ENCODE measurements at places on chromosomes 1 and 21.

DNA sequence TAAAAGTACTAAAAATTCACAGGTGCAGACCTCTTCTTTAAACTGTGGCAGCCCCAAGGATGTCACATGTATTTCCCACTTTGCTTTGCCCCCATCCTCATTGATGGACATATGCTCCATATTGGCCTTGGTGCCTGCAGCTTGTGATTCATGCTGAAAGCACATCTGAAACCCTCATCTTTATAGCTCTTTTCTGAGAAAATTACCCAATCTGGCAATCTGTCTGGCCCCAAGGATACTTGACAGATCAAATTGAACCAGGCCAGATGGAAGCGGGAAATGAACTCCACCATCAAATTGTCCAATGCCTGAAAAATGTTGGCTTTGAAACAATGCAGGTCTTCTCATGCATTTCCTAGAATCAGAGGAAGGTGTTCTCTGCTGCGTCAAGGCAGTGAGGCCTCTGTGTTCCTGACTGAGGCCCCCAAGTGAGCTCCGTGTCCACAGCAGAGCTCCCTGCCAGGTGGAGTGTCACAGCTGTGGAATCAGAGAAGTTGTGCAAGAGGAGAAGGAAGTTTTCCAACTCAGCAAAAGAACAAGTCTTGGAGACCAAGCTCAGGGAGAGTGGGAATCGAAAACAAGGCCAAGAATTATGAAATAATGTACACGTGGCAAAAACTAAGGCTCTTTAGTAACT is 323.7 kb downstream of the PLPP3 start:
- DNase-seq, result peak; percentile 19

GRCh38 chr21:44677881-44678280 is 4.1 kb downstream of the KRTAP12-1 start:
- DNase-seq, result no peak

GRCh38 chr1:158972841-158973240 is 36.9 kb upstream of the IFI16 start:
- peak; percentile 47 for DNase-seq

- DNase-seq, result no peak
Measured at GRCh38 chr1:219359126-219359525, 185.4 kb downstream of the LYPLAL1 start.

GRCh38 chr1:6041432-6042062 is 4.1 kb upstream of the KCNAB2 start:
- peak; percentile 22 for DNase-seq

DNA sequence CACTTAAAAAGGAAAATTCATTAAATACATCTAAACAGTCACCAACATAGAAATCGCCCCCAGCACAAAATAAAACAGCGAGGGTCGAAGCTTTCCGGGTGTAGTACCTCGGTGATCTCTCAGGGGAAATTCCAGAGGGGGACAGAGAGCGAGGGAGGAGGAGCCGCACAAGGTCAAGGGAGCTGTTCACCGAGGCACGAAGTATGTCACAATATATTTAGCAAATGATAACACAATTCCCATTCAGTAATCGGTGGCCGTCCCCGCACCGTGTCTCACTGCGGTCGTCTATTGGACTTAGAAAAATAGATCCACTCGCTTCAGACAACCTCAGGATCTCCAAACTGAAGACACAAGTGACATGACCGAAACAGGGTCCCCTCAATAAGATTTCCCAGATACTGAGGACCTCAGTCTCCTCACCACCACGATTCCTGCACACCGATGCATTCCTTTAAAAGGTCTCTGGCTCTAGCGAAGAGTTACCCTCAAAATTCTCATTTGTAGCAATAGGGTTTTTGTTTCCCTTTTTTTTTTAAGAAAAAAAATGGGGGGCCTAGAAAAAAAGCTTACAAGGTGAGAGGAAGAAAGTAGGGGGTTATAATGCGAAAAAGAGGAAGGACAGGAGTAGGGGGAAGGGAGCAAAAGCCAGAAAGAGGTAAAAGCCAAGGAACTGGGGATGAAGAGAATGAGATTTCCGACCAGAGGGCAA is 1.1 kb downstream of the LPGAT1 start:
- peak; percentile 22 for DNase-seq

GRCh38 chr1:67791686-67792085 is 41.6 kb downstream of the GNG12 start:
- peak; percentile 97 for DNase-seq

DNA sequence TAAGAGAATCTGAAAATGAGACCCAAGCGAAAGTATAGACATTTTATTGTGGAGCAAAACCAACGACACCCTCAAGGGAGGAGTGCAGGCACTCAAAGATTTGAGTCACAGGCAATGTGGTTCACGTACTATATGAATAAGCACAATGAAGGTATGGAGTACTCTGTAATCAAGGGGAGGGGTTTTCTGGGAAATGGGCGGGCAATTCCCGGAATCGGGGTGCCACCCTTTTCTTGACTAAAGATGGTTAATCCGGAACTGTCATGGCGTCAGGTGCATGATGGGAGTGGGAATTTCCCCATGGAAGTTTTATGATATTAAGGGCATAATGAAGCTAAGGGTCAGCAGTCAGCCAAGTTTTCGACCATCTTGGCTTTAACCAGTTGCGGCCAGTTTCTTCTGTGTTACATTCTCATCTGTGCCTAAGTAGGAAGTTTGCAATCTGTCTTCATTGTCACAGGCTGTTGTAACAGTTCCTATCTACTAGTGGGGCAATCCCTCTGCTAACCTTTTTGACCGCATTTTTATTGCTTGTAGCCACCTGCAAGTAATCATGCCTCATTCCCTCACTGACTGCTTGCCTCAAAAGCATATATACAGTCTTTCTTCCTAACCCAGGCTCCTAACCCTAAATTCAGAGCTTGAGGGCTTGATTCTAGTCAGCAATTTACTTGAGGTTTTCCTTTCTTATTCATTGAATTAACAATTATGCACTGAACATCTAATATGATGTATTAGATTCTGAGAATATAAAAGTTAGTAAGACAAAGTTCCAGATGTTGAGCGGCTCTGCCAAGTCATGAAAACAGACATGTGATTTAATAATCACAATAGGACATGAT is 775 bp upstream of the AIM2 start:
- no peak for DNase-seq

DNA sequence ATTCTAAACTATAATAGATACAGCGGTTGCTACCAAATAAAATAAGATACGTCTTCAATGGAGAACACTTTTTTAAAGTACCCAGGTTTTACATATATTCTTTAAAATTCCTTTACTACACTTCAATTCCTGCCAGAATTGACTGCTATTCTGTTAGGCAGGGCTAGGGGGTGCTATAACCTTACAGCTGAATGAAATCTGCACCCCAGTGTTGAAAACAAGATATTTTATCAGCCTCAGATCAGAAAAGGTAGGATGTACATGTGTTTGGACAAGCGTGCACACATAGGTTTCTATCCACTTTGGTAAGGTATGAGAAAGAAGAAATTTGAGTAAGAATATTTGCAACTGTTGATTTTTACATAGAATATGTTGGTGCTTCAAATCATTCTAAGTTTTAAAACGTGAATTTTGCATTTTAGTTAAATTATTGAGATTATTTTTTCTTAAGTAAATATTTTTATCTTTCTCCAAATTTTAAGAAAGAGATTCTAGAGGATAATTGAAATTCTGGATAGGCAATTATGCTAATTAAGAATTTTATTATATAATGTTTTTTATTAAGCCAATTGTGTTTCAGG is 490.8 kb upstream of the ADGRL4 start:
- DNase-seq, result peak; percentile 28

DNA sequence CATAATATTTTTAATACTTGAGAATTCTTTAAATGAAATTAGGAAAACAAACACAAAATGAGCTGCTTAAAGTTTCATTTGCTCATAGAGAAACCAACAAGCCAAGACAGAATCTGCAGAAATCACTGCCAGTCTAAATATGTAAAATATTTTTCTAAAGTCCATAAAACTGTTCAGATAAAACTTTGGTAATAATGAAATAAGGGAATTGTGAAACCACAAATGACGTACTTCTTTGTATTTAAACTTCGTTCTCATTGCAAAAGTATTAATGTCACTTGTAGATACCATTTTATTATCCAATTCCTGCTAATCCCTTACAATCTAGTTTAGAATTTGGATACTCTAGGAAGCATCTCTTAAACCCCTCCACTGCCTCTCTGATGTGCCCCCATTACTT is 234.5 kb upstream of the NEGR1 start:
- no peak for DNase-seq

GRCh38 chr1:227654431-227654830 is 80.7 kb downstream of the JMJD4 start:
- DNase-seq, result no peak

GRCh38 chr1:57835620-57836019 is 411.8 kb upstream of the DAB1 start:
- no peak for DNase-seq

GRCh38 chr1:29894311-29894710 is 658.0 kb downstream of the PTPRU start:
- no peak for DNase-seq
